ENCODE measurements at places on chromosomes 13 and 19.

- H3K27me3 ChIP-seq: peaks cover 25% of the 10 kb centered on the region
- no peak overlapping the region for H3K4me3 ChIP-seq
- no peak for DNase-seq
- H3K4me1 ChIP-seq: peaks cover 5% of the 10 kb centered on the region
- no peaks in the 10 kb centered on the region for H3K36me3 ChIP-seq
These were observed 179.7 kb upstream of the ZNF507 start for GRCh38 chr19:32165750-32166149.

DNA sequence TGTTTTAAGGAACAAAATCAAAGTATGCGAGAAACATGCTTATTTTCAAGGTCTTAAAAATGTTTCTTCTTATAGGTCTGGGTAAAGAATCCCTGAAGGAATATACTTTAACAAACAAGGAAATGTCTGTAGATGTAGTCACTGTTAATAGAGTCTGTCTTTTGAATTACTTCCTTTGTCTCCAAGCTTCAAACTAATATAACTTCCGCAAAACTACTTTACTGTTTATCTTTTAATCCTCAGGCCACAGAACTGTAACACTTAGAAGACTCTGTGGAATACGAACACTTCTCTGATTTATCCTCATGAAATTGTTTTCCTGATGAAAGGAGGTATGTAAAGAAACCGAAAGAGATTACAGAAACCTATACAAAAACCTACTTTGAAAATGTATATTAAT is 316.0 kb downstream of the PCDH9 start:
- H3K27ac ChIP-seq: peak overlapping the region; percentile 65
- peaks cover 12% of the 10 kb centered on the region for H3K4me1 ChIP-seq
- H3K36me3 ChIP-seq: peaks cover 4% of the 10 kb centered on the region
- no peak overlapping the region for H3K4me3 ChIP-seq
- DNase-seq: no peak

DNA sequence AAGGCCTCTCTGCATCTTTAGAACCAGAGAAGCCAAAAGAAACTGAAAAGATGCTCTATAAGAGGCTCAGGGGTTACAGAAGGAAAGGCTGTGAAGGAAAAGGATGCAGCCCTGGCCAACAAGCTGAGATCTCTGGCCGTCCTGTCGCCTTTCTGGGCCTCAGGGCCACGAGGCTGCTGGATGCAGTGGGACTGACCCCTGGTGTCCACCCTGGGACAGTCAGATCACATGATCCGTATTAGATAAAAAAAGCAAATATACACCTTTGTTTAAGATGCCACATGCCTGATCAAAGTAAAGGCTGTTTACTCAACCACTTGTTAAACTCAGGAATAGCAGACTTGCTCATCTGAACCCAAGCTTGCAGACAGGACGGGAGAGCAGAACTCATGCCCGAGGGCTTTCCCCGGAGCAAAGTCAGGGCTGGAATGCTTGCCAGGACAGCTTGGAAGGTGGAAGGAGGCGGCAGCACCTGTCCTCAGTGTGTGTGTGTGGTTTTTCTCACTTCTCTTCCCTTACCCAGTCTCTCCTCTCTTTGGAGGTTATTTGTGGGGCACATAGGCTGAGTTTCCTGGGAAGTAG is 206.5 kb upstream of the TSHZ3 start:
- no peak overlapping the region for H3K4me3 ChIP-seq
- H3K27ac ChIP-seq: peak overlapping the region; percentile 10
- H3K4me1 ChIP-seq: peaks cover 17% of the 10 kb centered on the region
- peaks cover 4% of the 10 kb centered on the region for H3K36me3 ChIP-seq

GRCh38 chr13:99471221-99472121 is 29.8 kb upstream of the TM9SF2 start:
- no peaks in the 10 kb centered on the region for H3K36me3 ChIP-seq
- no peak overlapping the region for H3K4me3 ChIP-seq
- peaks cover 3% of the 10 kb centered on the region for H3K27me3 ChIP-seq
- peaks cover 3% of the 10 kb centered on the region for H3K4me1 ChIP-seq
- H3K27ac ChIP-seq: no peak overlapping the region
- DNase-seq: no peak

GRCh38 chr13:22789027-22789593 is 391.7 kb upstream of the SGCG start:
- H3K27ac ChIP-seq: peak overlapping the region; percentile 92
- peaks cover 54% of the 10 kb centered on the region for H3K4me1 ChIP-seq
- no peak for DNase-seq
- no peak overlapping the region for H3K4me3 ChIP-seq
- H3K36me3 ChIP-seq: no peaks in the 10 kb centered on the region
- H3K27me3 ChIP-seq: no peaks in the 10 kb centered on the region

- H3K27me3 ChIP-seq: no peaks in the 10 kb centered on the region
- peaks cover 5% of the 10 kb centered on the region for H3K4me1 ChIP-seq
- H3K4me3 ChIP-seq: no peak overlapping the region
- no peak overlapping the region for H3K27ac ChIP-seq
- DNase-seq: no peak
- no peaks in the 10 kb centered on the region for H3K36me3 ChIP-seq
These were observed 847.3 kb downstream of the PCDH17 start for GRCh38 chr13:58478858-58479257.

Measured in mesothelial cell of epicardium (in vitro differentiated cells).